ENCODE measurements at places on chromosomes 7 and 10. TPM values are rescaled to one million over a fixed set of nuclear protein-coding genes. Genes with fewer than 3 reads are reported as not detected.

GRCh38 chr7:114273218-114273617 lies 141.4 kb upstream of the FOXP2 start:
- H3K27me3 ChIP-seq = no peaks in the 10 kb centered on the region
- H3K27ac ChIP-seq = no peak overlapping the region
- H3K4me1 ChIP-seq = no peaks in the 10 kb centered on the region
- DNase-seq = no peak
- H3K36me3 ChIP-seq = no peaks in the 10 kb centered on the region
- no peak overlapping the region for H3K4me3 ChIP-seq

DNA sequence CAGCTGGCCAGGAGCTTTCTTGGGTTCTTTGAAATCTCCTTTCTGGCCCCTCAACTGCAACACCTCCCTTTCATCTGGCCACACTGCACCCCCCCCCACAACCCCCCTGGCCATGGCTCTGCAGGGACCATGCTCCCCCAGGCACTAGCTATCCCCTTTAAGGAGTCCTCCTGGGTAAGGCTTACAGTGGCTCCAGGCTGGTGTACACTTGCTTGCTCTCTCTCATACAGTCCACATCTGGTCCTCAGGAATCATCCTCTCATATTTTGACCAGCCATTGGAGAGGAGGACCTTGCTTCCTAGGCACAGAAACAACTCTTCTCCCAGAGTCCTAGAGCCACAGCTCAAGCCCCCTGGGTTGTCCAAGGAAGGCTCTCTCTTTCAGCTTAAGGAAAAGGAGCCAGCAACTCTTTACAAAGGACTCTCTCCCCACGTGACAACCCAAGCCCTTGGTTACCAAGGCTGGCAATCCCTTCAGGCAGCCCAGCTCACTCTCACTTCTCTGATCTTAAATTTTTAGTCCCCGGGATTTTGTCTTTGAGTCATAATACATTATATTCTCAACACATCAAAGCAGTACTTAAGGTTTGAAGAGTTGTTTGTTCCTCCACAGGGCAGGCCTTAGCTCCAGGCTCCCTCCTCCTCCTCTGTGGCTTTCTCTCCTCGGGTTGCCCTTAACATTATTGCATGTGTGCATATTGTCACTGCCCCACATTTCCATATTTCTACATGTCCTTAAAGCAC lies 9.9 kb downstream of the GARIN1A start:
- H3K4me1 ChIP-seq = no peaks in the 10 kb centered on the region
- H3K27ac ChIP-seq = no peak overlapping the region
- DNase-seq = no peak
- H3K4me3 ChIP-seq = no peak overlapping the region
- no peaks in the 10 kb centered on the region for H3K27me3 ChIP-seq

DNA sequence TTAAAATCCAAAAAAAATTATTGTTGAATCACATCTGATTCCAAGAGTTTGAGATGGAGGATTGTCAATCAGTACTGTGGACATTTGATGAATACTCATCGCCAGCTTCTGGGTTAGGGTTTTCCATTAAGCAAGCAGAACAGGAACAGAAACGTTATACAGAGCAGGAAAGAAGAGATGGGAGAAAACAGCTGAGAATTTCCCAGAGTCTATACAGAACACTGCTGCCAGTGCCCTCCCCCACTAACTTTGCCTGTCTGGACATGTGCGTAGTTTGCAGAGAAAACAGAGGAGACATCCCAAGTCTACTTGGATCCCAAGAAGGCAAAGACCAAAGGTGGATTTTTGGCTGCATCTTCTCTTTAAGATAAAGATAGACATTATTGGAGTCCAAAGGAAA lies 19.0 kb downstream of the C10orf90 start:
- peaks cover 12% of the 10 kb centered on the region for H3K27me3 ChIP-seq
- no peak overlapping the region for H3K4me3 ChIP-seq
- no peak for DNase-seq
- no peaks in the 10 kb centered on the region for H3K4me1 ChIP-seq
- no peaks in the 10 kb centered on the region for H3K36me3 ChIP-seq

DNA sequence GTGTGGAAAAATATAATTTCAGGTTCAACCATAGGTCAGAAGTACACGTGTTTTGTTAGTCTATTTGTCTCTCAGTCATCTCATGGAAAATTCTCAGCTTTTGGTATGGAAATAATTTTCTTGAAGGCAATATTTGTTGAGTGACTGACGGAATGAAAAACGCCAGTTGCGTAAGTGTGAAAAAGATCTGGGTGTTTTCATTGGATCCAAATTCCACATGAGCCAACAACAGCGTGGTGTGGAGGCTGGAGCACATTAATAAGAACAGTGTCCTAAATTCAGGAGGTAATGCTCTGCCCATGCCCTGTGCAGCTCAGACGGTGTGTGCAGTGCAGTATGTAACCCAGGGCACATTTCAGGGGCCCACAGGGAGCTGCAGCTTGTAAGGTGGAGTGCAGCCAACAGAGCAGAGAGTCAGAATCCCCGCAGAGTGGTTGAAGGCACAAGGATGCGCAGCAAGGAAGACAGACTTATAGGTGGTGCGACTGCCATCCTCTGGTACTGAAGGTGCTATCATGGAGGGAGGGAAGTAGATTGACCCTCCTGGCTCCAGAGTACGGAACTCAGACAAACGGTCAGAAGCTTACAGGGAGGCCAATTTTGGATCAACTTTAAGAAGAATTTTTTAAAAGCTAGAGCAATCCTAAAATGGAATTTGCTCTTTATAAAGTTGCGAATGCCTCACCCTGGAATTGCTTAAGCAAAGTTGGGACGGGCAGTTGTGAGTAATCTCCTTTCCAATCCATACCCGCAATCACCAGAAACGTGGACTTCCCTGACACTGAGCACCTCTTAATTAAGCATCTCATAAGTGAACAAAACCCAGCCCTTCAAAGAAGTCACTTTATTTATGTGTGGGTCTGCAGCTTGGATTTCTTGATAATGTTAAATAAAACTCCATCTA lies 38.0 kb downstream of the EGFR start:
- no peak for DNase-seq
- peak overlapping the region; percentile 60 for H3K27ac ChIP-seq
- H3K36me3 ChIP-seq = no peaks in the 10 kb centered on the region

GRCh38 chr7:5420881-5421713 lies 2.5 kb downstream of the TNRC18 start:
- peaks cover 7% of the 10 kb centered on the region for H3K36me3 ChIP-seq
- no peak for DNase-seq
- no peaks in the 10 kb centered on the region for H3K27me3 ChIP-seq
- peak overlapping the region; percentile 100 for H3K27ac ChIP-seq
- H3K4me1 ChIP-seq = peaks cover 22% of the 10 kb centered on the region
- peak overlapping the region; percentile 91 for H3K4me3 ChIP-seq

DNA sequence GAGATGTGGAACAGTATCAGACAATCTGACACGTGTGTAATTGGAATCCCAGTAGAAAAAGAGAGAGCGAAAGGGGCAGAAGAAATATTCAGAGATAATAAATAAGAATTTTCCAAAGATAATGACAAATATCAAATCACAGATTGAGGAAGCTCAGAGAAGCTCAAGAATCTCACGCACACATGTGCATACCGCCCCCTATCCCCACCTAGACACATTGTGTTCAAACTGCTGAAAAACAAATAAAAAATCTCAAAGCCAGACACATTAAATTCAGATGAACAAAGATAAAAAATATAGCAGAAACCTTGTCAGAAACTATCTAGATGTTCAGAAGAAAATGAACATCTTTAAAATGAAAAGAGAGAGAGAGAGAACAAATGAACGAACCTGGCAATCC lies 17.2 kb downstream of the SFR1 start:
- H3K27me3 ChIP-seq = no peaks in the 10 kb centered on the region
- H3K27ac ChIP-seq = no peak overlapping the region
- DNase-seq = no peak
- H3K36me3 ChIP-seq = no peaks in the 10 kb centered on the region
- no peak overlapping the region for H3K4me3 ChIP-seq

The ZRANB1 gene
- 23.2 TPM for total RNA-seq

DNA sequence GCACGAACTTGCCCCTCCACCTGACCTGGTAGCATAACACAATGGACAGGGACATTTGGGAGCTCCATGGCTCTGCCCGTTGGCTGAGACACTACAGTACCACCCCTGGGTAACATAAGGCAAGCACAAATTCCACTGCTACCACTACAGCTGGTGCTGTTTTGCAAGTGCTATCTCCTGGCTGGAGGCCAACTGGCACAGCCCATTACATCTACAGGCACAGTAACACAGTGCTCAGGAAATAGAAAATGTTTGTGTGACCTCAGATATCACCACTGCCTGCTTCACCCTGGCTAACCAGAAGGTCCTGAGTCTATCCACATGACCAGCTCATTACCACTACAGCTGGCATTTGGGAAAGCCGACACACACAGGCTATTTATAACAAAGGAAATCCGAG lies 631.1 kb upstream of the MBL2 start:
- H3K36me3 ChIP-seq = no peaks in the 10 kb centered on the region
- no peak for DNase-seq
- H3K27ac ChIP-seq = no peak overlapping the region
- no peak overlapping the region for H3K4me3 ChIP-seq
- no peaks in the 10 kb centered on the region for H3K4me1 ChIP-seq

The MGAM2 gene
- 0.10 TPM for total RNA-seq

- peaks cover 59% of the 10 kb centered on the region for H3K4me1 ChIP-seq
- peak overlapping the region; percentile 92 for H3K27ac ChIP-seq
- no peaks in the 10 kb centered on the region for H3K27me3 ChIP-seq
- DNase-seq = no peak
- H3K4me3 ChIP-seq = no peak overlapping the region
These were observed 138.7 kb downstream of the NRP1 start for GRCh38 chr10:33195608-33196376.

The MYO3A gene
- not detected for total RNA-seq

GRCh38 chr10:29668628-29669027 lies 33.9 kb upstream of the SVIL start:
- H3K4me1 ChIP-seq = no peaks in the 10 kb centered on the region
- no peak overlapping the region for H3K27ac ChIP-seq
- no peak overlapping the region for H3K4me3 ChIP-seq
- H3K27me3 ChIP-seq = no peaks in the 10 kb centered on the region
- H3K36me3 ChIP-seq = no peaks in the 10 kb centered on the region
- no peak for DNase-seq

- H3K4me3 ChIP-seq = no peak overlapping the region
- H3K27ac ChIP-seq = no peak overlapping the region
- no peak for DNase-seq
- H3K4me1 ChIP-seq = no peaks in the 10 kb centered on the region
These were observed 224.8 kb downstream of the FOXP2 start for GRCh38 chr7:114639451-114639850.

DNA sequence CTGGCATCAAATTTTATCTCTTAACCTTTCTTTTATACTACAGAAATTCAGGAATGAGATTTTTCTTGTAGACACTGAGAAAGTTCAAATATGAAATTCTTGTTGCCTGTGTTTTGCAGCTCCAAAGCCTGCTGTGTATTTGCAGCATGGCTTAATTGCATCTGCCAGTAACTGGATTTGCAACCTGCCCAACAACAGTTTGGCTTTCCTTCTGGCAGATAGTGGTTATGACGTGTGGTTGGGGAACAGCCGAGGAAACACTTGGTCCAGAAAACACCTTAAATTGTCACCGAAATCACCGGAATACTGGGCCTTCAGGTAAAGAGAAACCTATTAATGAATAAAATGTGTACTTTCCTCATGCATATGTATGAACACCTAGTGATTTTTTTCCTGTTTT lies 24.8 kb downstream of the LIPK start:
- no peak overlapping the region for H3K4me3 ChIP-seq
- H3K27me3 ChIP-seq = no peaks in the 10 kb centered on the region
- H3K27ac ChIP-seq = no peak overlapping the region
- no peak for DNase-seq
- H3K4me1 ChIP-seq = no peaks in the 10 kb centered on the region

DNA sequence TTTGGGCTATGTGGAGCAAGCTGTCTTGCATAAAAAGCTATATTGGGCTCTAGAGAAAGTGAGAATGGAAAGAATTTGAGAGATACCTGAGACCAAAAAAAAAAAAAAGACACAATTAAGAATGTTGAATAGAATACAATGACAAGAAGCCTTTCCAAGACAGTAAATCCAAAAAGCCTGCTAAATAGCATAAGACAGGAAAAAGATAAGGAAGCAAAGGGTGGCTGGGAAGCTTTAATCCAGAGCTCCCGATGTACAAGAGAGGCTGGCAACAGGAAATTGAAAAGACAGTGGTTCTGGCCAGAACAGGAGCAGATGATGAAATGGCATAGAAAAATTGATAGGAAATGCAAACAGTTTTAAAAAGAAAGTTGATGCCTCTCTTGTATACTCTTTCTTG lies 174.9 kb downstream of the CACNA2D1 start:
- H3K27me3 ChIP-seq = no peaks in the 10 kb centered on the region
- no peaks in the 10 kb centered on the region for H3K36me3 ChIP-seq
- DNase-seq = no peak
- H3K4me3 ChIP-seq = no peak overlapping the region
- H3K4me1 ChIP-seq = no peaks in the 10 kb centered on the region

- H3K4me1 ChIP-seq = peaks cover 72% of the 10 kb centered on the region
- H3K36me3 ChIP-seq = peaks cover 7% of the 10 kb centered on the region
- peak overlapping the region; percentile 99 for H3K27ac ChIP-seq
- peak; percentile 66 for DNase-seq
These were observed 99.6 kb upstream of the ANLN start for GRCh38 chr7:36289833-36290661.

The MEIG1 gene
- 0.54 TPM for total RNA-seq

DNA sequence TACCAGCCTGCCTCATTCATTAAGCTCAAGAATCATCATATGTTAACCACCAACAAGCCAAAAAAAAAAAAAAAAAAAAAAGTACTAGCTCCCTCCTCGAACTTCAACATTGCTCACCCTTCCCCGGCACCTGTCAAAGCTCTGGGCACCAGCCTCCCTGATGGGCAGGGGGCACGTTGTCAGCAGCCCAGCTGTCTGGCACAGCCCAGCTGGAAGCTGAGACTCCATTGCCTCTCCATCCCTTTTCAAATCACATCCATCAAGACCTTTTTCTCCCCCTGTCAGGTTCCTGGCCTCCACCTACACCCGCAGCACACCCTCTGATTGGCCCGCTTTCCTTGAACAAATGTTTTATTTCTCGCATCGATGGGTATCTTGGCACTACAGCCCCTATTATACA lies 913.3 kb upstream of the AUTS2 start:
- H3K36me3 ChIP-seq = no peaks in the 10 kb centered on the region
- DNase-seq = no peak
- no peaks in the 10 kb centered on the region for H3K4me1 ChIP-seq
- H3K27me3 ChIP-seq = no peaks in the 10 kb centered on the region
- no peak overlapping the region for H3K27ac ChIP-seq

DNA sequence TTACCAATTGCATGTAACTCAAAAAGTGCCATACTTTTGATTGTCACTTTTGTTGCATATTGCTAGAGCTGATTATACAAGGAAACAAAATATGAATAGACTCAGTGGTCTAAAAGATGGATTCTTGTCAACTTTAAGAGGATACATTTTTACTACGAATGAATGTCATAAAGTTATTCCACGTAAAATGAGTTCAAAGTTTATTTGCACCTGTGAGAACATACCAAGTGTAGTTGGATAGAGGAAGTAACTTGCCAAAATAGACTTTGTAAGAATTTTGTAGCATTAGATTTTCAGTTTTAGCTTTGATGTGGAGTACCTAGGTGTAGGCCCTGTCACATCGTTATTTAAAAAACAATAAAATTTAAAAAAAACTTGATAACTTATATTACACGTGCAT lies 106.2 kb downstream of the PHF14 start:
- H3K36me3 ChIP-seq = no peaks in the 10 kb centered on the region
- H3K4me1 ChIP-seq = no peaks in the 10 kb centered on the region
- DNase-seq = no peak
- no peak overlapping the region for H3K4me3 ChIP-seq
